NCI-H460 (cell line): ENCODE measurements at places on chromosomes 6 and 20.

GRCh38 chr6:18302561-18303439, 38.5 kb upstream of the DEK start:
- no peak for DNase-seq

- DNase-seq: no peak
Measured at GRCh38 chr6:23027281-23027680, 457.9 kb downstream of the HDGFL1 start.

DNA sequence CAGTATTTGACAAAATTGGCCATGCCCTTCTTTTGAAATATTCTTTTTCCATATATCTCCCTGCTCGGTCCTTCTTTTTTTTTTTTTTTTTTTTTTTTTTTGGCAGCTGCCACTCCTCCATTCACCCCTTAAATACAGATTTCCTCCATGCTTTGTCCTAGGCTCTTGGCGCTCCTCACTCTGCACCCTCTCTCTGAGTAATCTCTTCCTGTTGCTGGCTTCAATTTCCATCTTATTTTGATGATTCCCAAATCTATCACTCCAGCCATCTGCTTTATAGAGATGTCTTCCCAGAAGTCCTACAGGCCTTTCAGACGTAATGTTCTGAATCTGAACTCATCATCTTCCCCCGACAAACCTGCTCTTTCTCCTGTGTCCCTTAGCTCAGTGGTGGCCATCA, 12.8 kb upstream of the KLHL32 start:
- no peak for DNase-seq

- DNase-seq: no peak
Measured at GRCh38 chr6:139028215-139028657, 309 bp upstream of the ABRACL start.

DNA sequence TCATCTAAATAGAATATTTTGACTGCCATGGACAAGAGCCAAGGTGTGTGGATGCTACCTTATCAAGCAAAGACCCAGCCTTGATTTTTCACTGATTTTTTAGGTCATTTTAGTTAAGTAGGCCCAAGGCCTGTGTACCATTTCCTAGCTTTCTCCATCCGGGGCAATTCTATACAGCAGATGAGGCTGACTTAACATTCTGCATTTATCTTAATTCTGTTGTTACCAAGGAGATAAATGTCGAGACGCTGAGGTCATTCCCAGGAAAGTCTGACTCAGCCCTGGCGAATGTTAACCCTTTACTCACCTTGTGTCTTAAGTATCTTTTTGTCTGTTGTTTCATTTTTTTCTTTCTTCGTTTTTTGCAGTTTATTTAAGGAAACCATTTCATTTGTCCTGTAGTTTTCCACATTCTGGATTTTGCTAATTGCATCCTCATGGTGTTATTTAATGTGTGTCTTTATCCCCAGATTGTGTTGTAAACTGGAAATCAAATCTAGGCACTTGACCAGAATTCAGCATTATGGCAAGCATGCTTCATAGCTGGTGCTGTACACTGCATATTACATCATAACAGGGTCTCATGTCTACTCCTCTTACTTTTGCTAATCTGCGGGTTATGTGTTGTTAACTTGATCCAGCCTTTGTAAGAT, 277.0 kb downstream of the CDKAL1 start:
- peak; percentile 35 for DNase-seq

- DNase-seq: peak; percentile 35
Measured at GRCh38 chr6:8539453-8539852, 104.1 kb upstream of the SLC35B3 start.

DNA sequence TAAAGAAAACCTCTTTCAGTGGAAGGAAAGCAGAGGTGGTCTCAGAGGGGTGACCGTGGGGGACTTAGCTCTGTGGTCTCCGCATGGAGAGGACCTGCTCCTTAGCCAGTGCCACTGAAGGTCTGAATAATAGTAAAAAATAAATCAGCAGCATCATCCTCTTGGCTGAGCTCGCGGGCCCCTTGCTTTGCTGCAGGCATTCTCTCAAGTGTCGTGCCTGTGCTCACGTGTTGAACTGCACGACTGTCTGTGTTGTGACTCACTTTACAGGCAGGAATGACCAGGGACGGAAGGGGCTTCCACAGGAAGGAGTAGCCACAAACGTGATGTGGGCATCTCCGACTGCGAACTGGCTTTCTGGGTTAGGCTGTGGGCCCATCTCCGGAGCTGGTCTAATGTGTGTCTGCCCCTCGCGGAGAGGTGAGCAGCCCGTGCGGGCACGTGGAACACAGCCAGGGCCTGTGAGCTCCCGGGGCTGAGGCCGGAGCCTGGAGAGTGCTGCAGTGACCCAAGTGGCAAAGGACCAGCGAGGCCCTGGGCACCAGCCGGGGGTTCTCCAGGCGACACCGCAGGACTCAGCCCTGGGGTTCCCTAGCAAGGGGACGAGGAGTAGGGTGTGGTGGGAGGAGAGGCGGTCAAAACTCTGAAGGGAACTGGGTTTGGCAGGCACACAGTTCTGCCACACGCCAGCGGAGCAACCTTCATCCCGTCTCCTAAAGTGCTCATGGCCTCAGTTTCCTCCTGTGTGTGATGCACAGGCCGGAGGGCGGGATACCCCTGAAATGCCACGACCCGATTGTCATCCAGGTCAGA, 89.2 kb downstream of the RAMACL start:
- no peak for DNase-seq

GRCh38 chr6:24108056-24108455, 18.0 kb upstream of the NRSN1 start:
- no peak for DNase-seq

- no peak for DNase-seq
Measured at GRCh38 chr20:22288957-22289356, 295.4 kb downstream of the FOXA2 start.

GRCh38 chr6:142406131-142406530, 104.3 kb downstream of the ADGRG6 start:
- DNase-seq: no peak

DNA sequence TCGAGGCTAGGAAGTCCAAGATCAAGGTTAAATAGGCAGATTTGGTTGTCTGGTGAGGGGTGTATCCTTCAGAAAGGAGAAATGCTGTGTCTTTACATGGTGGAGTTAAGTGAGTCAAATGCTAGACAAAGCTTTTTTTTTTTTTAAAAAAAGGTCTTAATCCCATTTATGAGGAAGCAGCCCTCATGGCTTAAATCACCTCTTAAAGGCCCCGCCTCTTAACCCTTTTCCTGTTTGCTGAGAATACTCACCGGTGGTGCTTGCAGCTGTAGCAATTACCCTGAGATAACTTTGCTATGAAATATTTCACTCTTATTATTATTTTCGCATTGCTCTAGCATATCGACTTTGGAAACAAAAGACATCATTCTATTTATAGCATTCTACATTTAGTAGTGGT, 30.8 kb downstream of the FBXO30 start:
- no peak for DNase-seq

GRCh38 chr20:56247954-56248782, at the start of gene MC3R:
MC3R (plus strand) TSS chr20:56248732; CDS start chr20:56248844, 112 bp downstream.
- DNase-seq: peak; percentile 46

DNA sequence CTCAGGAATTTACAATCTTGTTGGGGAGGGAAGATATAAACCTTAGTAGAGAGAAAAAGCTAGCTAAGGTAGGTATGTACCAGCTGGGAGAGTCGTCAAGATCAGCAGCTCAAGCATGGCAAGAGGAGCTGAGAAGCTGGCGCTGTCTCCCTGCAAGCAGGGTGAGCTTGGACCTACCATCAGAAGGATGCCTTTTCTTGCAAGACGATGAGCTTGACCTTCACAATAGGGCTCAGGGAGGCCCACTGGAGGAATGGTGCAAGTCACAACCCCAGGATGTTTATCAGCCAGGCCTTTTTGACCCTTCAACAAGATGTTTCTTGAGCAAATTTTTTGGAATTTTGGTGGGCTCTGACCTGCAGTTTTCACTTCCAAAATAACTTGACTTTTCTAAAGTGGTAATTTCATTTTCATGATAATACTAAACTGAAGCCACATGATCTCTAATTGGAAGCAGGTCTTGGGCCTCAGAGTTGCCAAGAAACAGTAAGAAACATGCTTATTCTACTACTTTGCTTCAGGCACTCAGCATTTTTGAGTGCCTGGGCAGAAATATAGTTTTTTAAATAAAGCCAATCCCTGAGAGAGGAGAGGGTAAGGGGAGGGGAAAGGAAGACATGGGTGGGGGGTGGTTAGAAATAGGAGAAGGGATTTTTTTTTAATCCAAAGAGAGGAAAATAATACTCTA, 258.1 kb downstream of the CLIC5 start:
- DNase-seq: no peak

- no peak for DNase-seq
Measured at GRCh38 chr20:12047838-12048432, 130.2 kb downstream of the BTBD3 start.

GRCh38 chr6:83636800-83637199, 72.1 kb downstream of the SNAP91 start:
- no peak for DNase-seq

DNA sequence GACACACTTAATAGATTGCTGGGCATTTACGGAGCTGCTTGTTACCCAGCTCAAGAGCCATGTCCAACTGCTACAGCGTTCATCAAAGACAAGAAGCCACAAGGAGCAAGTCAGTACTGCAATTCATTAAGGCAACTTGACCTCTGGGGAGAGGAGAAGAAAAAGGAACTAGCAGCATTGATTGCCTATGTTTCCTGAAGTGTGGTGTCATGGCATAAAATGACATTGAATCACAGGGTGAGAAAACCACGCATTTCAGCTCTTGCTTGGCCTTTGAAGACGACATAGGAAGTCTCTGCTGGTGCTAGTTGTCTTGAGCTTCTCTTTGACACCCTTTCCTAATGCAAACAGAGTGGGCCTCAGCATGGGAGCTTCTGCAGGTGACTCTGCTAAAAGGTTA, 139.1 kb downstream of the CDH26 start:
- no peak for DNase-seq

DNA sequence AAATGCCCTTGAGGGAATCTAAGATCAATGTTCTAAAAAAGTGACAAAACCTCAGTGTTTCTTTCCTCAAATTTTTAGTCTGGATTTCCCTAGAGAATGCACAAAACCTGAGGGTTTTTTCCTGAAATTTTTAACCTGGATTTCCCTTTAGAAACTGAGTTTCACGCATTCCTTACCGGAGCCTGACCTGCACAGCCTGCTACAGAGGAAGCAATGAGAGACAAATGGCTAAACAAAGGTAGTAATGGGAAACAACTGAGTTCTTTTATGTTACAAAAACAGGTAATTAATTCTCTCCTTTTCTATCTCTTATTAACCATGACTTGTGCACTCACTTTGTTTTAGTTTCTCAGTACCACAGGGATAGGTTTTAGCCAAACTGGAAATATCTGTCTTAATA, 281.7 kb upstream of the NT5E start:
- no peak for DNase-seq

GRCh38 chr6:35023091-35024000, 117.8 kb downstream of the TCP11 start:
- DNase-seq: no peak

- DNase-seq: no peak
Measured at GRCh38 chr6:98036344-98036923, 753.4 kb upstream of the MMS22L start.

DNA sequence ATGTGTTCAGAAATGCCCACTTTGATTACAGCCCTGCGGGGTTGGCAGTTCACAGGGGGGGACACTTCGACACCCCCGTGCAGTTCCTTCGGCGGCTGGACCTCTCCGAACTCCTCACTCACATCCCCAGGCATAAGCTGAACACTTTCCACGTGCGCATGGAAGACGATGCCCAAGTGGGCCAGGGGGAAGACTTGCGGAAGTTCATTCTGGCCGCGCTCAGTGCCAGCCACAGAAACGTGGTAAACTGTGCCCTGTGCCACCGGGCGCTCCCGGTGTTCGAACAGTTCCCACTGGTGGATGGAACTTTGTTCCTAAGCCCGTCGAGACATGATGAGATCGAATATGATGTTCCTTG, 32.1 kb downstream of the HECA start:
- no peak for DNase-seq

DNA sequence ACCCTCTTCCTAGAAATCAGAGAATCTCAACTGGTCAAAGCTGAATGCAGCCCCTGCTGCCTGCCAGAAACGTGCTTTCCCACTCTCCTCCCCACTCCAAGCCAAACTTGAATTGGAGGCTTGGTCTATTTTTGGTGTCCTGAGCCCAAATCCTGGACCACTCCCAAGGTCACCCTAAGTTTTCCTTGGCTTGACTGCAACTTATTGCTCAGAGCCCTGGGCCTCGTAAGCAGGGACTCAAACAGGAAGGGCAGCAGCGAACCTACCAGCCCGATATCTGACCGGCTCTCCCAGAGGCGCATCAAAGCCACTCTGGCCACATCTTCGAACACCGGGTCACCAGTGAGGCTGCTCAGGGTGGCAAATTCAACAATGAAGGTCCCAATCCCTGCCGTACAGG, 12.7 kb downstream of the EDEM2 start:
- DNase-seq: peak; percentile 53

DNA sequence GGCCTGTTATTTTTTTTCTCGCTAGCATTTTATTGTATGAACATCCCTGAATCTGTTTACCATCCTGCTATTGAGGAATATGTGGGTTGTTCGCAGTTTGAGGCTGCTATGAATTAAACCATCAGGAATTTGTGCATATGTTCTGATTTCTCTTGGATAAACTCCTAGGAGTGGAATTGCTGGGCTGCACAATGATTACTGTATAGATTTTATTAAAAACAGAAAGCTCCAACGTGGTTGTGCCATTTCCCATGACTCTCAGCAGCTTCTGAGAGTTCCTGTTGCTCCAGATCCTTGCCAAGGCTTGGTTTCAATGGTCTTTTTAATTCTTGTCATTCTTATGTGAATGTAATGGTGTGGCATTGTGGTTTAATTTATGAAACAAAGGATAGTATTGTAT, 75.1 kb downstream of the EDN3 start:
- DNase-seq: no peak

DNA sequence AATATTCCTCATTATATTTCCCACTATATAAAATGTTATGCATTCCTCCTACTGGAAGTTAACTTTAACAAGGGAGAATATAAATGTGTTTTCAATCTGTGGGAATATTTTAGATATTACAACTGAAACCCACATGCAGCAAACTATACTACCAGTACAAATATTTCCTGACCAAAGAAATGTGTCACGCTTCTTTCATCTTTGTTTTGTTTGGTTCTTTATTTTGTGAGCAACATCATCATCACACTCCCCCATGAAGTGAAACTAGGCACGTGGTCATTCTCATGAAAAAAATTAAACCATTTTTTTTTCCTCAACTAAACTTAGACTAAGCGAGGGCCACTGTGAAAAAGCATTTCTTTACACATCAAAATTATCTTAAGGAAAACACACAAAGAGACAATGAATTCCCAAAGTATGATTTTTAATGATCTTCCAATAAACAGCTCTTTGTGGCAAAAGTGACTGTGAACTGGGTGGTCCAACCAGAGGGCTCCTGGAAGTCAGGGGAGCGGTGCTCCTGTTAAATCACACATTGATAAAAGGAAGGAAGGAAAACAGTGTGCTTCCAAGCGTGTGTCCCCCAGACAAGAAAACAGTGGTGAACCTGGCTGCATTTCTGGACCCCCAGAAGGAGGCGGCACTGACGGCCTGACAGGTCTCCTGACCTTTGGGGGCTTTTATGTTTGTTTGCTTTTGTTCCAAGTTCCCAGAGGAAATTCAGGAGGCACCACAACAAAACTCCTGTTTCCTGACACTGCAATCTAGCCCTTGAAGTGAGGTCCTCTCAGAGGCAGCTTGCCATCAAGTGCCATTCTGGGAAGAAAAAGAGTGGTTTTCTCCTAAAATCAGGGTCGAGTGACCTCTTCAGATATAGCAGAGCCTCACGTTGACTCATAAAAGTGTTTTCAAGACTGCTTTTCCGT, 166.8 kb upstream of the FOXQ1 start:
- DNase-seq: no peak

- no peak for DNase-seq
Measured at GRCh38 chr20:9867196-9867980, 28.5 kb upstream of the PAK5 start.
